ENCODE measurements at places on chromosomes 1 and 21. TPM values are rescaled to one million over a fixed set of nuclear protein-coding genes. Genes with fewer than 3 reads are reported as not detected.

GRCh38 chr1:39301606-39302005 lies 97.1 kb downstream of the MACF1 start:
- no peaks in the 10 kb centered on the region for H3K27me3 ChIP-seq
- H3K4me3 ChIP-seq = no peak overlapping the region
- no peak for DNase-seq
- H3K27ac ChIP-seq = no peak overlapping the region

DNA sequence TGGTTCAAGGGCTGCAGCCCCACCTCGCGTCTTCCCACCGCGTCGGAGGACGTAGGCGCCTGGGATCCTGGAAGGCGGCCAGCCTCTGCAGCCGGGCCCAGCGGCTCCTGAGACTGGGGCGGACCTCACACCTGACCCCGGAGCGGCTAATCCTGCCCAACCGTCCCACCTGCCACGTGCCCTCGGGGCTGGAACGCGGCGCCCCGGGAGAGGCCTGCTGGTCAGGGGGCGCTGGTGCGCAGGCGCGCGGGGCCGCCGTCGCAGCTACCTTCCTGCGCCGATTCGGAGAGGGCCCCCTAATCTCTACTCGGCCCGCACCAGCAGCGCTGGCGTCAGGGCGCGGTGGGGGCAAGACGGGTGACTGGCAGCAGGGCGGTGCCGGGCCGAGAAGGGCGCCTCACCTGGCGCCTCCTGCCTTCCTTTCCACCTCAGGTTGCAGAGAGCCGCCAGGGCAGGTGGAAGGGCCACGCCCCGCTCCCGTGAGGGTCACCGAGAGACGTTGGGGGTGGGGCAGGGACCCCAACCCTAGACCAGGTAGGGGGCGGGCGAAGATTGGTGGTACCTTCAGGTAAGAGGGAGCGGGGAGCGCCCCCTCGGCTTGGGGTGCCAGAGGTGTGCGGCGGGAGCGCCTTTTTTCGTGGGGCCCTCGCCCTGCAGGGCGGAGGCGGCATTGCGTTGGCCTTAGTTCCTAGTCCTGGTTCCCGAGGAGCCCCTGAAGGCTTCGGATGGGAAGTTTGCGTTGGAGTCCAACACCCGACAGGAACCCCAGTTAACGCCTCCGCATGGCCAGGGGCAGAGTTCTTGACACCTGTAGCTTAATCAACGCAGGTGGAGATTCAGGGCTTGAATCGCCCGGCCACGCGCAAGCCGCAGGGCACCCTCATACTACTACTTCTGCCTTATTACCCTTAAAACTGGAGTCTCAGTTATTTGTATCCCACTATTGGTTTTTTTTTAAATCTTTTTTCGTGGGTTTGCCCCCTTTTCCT lies at the start of gene TDRD5:
Gene TDRD5, plus strand, starts transcription at position 241 of the 989 bp plus-strand sequence. CDS start 784 bp downstream, outside the sequence.
- peaks cover 50% of the 10 kb centered on the region for H3K27me3 ChIP-seq
- H3K27ac ChIP-seq = no peak within 1 kb of the TSS
- no peaks in the 10 kb centered on the region for H3K4me1 ChIP-seq
- no peak for DNase-seq
- no peak within 1 kb of the TSS for H3K4me3 ChIP-seq

COL18A1 gene
- 3.1 TPM for total RNA-seq

DNA sequence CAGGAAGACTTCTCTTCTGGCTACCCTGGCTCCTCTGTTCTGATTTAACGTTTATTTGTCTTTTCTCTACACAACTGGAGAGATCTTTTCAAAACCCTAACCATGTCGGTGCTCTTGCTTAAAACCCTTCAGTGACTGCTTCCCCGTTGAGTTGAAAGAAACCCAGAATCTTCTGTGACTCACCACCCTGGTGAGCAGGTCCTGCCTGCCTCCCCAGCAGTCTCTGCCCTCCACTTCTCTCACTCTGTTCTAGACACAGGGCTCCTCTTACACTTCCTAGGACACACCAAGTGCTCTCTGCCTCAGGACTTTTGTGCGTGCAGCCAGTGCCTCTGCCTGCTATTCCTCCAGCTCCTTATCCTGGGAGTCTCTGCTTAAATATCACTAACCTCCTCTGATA lies 131.4 kb downstream of the IER5 start:
- H3K4me1 ChIP-seq = no peaks in the 10 kb centered on the region
- no peak overlapping the region for H3K27ac ChIP-seq
- DNase-seq = no peak
- H3K4me3 ChIP-seq = no peak overlapping the region
- no peaks in the 10 kb centered on the region for H3K27me3 ChIP-seq

- no peaks in the 10 kb centered on the region for H3K36me3 ChIP-seq
- no peak for DNase-seq
- no peak overlapping the region for H3K27ac ChIP-seq
- H3K4me3 ChIP-seq = no peak overlapping the region
- peaks cover 3% of the 10 kb centered on the region for H3K27me3 ChIP-seq
Measured at GRCh38 chr1:226813671-226814591, 56.5 kb upstream of the PSEN2 start.

BTBD19 gene
- total RNA-seq = 6.0 TPM

DNA sequence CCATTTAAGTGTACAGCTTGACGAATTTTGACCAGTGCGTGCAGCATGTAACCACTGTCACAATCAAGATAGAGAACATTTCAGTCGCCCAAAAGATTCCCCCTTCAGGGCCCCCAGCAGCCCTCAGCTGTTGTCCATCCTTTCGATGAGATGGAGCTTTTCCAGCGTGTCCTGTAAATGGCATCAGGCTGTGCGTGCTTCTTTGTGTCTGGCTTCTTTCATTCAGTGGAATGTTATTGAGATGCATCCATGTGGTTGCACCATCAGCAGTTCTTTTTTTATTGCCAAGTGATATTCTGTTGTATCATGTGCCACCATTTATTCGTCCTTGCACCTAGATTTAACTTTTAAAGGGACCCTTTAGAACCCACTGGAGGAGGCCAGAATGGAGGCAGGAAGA lies 21.9 kb downstream of the UBE2Q1 start:
- no peak for DNase-seq
- no peaks in the 10 kb centered on the region for H3K36me3 ChIP-seq
- no peaks in the 10 kb centered on the region for H3K4me1 ChIP-seq
- H3K27me3 ChIP-seq = peaks cover 27% of the 10 kb centered on the region
- no peak overlapping the region for H3K27ac ChIP-seq

CRYAA gene
- total RNA-seq = not detected

DNA sequence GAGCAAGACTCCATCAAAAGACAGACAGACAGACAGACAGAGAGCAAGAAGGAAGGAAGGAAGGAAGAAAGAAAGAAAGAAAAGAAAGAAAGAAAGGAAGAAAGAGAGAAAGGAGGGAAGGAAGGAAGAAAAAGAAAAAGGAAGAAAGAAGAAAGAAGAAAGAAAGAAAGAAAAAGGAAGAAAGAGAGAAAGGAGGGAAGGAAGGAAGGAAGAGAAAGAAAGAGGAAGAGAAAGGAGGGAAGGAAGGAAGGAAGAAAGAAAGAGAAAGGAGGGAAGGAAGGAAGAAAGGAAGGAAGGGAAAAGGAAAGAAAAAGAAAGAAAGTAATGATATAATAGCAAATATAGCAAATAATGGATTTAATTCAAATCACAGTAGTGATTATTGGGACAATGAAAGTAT lies 32.7 kb downstream of the CHML start:
- no peak overlapping the region for H3K27ac ChIP-seq
- no peak for DNase-seq
- peaks cover 8% of the 10 kb centered on the region for H3K36me3 ChIP-seq
- H3K4me3 ChIP-seq = no peak overlapping the region
- no peaks in the 10 kb centered on the region for H3K27me3 ChIP-seq

IRF6 gene
- total RNA-seq = not detected

DNA sequence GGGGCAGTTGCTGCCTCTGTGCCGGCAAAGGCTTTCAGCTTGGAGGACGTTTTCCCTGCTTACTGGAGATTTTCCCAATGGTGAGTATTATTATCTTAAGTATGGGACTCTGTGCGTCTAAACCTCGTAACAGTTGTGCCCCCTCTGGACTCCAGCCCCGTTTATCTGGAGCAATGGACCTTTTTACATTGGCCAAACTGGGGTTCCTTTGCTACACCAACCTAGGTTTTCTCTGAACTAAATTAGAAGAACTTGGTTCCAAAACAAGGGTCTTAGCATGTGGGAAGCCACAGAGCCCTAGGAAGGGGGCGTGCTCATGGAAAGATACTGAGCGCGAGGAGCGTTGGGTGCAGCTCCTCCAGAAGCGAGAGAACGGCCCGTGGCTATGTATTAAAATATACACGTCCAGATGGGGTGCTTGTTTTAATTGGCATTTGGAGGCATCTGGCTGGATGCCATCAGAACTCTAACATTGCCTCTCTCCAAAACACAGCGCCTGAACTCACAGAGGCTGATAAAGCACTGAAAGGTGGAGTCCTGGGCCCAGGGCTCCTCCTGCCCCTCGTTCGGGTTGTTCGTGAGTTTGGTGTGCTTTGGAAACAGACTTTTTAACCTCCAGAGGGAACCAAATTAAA lies 28.4 kb downstream of the POFUT2 start:
- peaks cover 18% of the 10 kb centered on the region for H3K4me1 ChIP-seq
- H3K27ac ChIP-seq = no peak overlapping the region
- H3K27me3 ChIP-seq = peaks cover 9% of the 10 kb centered on the region
- DNase-seq = no peak
- H3K4me3 ChIP-seq = no peak overlapping the region
- H3K36me3 ChIP-seq = peaks cover 11% of the 10 kb centered on the region

GRCh38 chr1:30005972-30006619 lies 717.3 kb downstream of the MATN1 start:
- H3K27ac ChIP-seq = no peak overlapping the region
- no peaks in the 10 kb centered on the region for H3K27me3 ChIP-seq
- no peak overlapping the region for H3K4me3 ChIP-seq
- H3K4me1 ChIP-seq = no peaks in the 10 kb centered on the region

DNA sequence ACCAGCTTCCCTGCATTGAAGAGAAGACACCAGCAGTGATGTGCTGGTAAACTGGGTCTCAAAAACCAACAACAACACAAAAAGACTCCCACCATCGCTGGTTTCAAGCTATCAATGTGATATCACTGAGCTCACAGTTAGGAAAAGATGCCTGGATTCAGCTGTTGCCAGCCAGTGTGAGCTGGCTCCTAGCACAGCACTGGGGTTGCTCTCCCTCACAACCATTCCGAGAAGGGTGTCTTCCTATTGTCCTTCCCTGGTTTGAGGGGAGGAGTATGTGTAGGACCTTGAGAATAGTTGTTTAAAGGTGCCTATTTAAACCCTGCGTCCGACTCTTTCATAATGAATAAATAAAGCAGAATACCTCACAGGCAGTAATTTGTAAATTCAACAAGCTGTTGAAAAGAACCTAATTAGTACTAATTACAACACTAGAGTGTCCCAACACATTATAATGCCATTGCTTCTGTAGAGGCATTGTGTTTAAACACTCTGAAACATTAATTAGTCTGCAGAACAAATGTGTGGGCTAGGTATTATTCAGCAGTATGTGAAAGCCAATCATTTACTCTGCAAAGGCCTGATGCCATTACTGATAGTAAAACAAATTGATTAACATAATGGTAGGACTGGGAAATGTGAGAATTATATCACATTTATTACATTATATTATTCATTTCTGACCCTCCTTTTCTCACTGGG lies 17.2 kb downstream of the NIBAN1 start:
- H3K4me1 ChIP-seq = peaks cover 22% of the 10 kb centered on the region
- no peak overlapping the region for H3K4me3 ChIP-seq
- H3K27me3 ChIP-seq = no peaks in the 10 kb centered on the region
- DNase-seq = no peak

FMO5 gene
- total RNA-seq = 0.48 TPM

DNA sequence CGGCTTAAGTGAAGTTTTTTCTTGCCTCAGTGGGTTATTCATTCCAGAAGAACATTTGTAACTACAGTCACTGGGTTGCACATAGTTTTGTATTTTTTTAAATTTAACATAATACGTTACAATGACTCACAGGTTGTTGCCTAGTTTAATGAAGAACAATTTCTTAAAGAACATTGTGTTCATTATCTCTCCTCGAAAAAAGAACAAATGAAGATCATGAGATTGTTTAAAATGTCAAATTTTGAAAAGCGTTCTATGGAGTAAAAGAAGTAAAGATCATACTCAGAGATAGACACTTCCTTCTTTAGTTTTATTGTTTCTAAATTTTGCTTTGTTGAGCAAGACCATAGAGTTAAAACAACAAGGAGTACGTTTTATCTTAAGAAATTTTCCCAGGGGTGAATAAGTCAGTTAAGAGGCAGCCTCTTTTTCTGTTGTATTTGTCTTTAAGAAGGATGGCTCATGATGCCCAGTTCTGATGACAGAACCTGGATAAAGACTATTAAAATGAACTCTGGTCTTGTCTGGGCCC lies 10.5 kb upstream of the SLAMF1 start:
- peaks cover 24% of the 10 kb centered on the region for H3K36me3 ChIP-seq
- DNase-seq = no peak
- H3K27me3 ChIP-seq = no peaks in the 10 kb centered on the region
- peaks cover 65% of the 10 kb centered on the region for H3K4me1 ChIP-seq
- H3K4me3 ChIP-seq = no peak overlapping the region
- H3K27ac ChIP-seq = peak overlapping the region; percentile 55

FHAD1 gene
- total RNA-seq = not detected

DNA sequence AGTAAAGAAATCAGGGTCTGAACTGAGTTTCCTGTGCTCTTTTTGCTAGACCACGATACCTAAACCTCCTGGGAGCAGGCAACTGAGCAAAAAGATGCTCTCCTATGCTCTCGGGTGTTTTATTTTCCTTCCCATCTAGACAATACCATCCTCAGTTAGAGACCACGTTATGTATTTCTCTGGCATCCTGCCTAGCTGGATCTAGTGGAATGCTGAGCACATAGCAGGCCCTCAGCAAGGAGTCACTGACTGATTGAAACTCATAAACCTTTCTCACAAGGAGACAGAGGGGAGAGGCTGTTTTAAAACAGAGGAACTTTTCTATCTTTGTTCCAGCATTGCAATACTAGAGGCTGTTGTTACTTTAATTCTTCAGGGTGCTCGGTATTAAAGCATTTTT lies 168.0 kb downstream of the CYYR1 start:
- no peak overlapping the region for H3K27ac ChIP-seq
- peaks cover 7% of the 10 kb centered on the region for H3K4me1 ChIP-seq
- H3K27me3 ChIP-seq = no peaks in the 10 kb centered on the region
- H3K36me3 ChIP-seq = no peaks in the 10 kb centered on the region
- no peak for DNase-seq

ACTL8 gene
- not detected for total RNA-seq

- no peaks in the 10 kb centered on the region for H3K36me3 ChIP-seq
- DNase-seq = no peak
- H3K4me3 ChIP-seq = no peak overlapping the region
- peaks cover 9% of the 10 kb centered on the region for H3K4me1 ChIP-seq
- H3K27ac ChIP-seq = no peak overlapping the region
- peaks cover 4% of the 10 kb centered on the region for H3K27me3 ChIP-seq
Measured at GRCh38 chr1:147757015-147757990, 3.1 kb downstream of the GJA5 start.

NEK2 gene
- total RNA-seq = 51.9 TPM

GRCh38 chr1:8794605-8795004 lies 22.8 kb downstream of the RERE start:
- no peaks in the 10 kb centered on the region for H3K4me1 ChIP-seq
- H3K27me3 ChIP-seq = no peaks in the 10 kb centered on the region
- DNase-seq = no peak
- H3K36me3 ChIP-seq = no peaks in the 10 kb centered on the region
- no peak overlapping the region for H3K27ac ChIP-seq
- H3K4me3 ChIP-seq = no peak overlapping the region

PPIH gene
- 116 TPM for total RNA-seq

SLC44A3 gene
- 0.37 TPM for total RNA-seq

- H3K27me3 ChIP-seq = no peaks in the 10 kb centered on the region
- no peak overlapping the region for H3K4me3 ChIP-seq
- no peaks in the 10 kb centered on the region for H3K36me3 ChIP-seq
- H3K27ac ChIP-seq = no peak overlapping the region
- no peaks in the 10 kb centered on the region for H3K4me1 ChIP-seq
Measured at GRCh38 chr1:103372866-103373265, 152.6 kb upstream of the RNPC3 start.

- H3K4me1 ChIP-seq = peaks cover 55% of the 10 kb centered on the region
- H3K4me3 ChIP-seq = no peak overlapping the region
- H3K27me3 ChIP-seq = no peaks in the 10 kb centered on the region
- H3K27ac ChIP-seq = no peak overlapping the region
Measured at GRCh38 chr1:35180776-35181374, 12.1 kb downstream of the SFPQ start.

Measured in activated CD4-positive, alpha-beta T cell treated with anti-CD3 and anti-CD28 coated beads, Interleukin-2, amount 10 ng/mL, durations not matched to agents 7 days and 5 days (primary cell).